ENCODE measurements at places on chromosomes 4 and X.

GRCh38 chr4:102219129-102219528 lies 126.2 kb downstream of the SLC39A8 start:
- ATAC-seq = no peak

DNA sequence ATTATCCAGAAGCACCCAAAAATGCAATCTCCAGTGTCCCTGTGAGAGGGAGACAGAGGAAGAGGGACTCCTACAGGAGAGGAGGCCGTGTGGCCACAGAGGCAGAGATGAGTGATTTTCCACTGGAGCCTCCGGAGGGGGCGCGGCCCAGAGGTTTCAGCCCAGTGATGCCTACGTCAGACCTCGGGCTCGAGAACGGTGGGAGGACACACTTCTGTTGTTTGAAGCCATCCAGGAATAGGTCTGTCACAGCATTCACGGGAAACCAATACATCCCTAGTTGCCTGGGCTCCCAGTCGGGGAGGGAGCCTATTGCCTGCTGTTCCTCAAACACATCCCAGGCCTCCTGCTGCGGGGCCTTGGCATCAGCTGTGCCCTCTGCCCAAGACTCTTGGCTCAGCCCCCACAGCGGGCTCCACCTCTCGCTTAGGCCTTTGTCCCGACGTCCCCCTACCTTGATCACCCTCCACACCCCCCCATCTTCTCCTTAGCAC lies 39.2 kb upstream of the HMX1 start:
- ATAC-seq = no peak

DNA sequence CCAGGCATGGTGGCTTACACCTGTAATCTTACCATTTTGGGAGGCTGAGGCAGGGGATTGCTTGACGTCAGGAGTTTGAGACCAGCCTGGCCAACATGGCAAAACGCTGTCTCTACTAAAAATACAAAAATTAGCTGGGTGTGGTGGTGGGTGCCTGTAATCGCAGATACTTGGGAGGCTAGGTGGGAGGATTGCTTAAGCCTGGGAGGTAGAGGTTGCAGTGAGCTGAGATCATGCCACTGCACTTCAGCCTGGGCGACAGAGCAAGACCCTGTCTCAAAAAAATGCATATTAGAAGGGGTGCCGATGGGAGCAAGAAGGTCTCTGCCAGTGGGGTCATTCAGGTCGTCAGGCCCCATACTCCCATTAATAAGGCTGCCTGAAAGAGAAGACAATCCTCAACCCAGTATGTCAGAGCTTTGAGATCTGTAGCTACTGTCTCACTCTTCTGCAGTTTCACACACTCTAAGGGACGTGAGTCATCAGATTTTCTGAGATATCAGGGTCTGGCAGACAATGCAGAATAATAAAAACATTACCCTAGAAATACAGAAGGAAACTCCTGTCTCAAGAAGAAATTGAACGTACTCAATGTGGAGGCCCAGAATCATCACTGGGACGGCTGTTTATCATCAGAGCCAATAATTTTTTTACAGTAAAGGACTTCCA lies 176.7 kb upstream of the FAT1 start:
- ATAC-seq = no peak

DNA sequence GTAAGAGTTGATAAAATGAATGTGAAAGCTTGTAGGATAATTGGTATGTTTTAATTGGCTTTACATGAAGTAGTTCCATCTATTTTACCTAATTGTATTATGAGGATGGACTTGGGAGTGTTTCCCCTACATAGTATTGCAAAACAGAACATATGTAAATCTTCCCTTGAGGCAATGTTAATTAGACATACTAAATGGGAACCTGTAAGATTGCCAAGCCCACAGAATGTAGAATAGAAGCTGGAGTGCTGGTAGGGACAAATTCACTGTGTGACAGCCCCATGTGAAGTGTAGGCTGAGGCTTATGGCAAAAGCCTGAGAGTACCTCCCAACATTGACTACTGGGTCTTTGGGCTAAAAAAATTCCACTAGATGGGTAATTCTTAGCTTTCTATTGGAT lies 615.0 kb upstream of the AMOT start:
- ATAC-seq = no peak

DNA sequence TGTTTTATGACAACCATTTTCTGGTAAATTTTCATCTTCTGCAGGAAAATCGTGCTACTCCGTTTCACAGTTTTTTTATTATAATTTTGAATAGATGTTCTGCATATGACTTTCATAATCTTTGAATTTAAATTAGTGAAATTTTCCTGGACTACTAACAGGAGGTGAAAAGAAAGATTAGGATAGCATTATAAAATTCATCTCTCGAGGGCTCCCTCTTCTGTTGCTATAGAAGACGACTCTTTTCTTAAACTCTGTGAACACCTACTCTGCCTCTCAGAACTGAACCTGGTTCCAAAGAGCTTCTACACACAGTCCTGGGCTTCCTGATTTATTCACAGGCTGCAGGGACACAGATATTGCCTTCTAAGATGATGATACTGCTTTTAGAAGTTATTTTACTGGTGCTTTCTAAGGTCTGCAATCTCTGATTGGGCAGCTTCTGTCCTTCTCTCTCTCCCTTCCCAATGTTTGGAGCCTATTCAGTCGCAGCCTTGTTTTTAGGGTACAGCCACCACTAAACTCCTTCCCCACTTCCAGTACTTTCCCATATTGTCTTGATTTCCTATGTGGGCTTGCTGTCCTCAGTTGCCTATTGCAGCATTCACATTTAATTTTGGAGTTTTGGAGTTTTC lies 10.1 kb upstream of the SAP30 start:
- no peak for ATAC-seq

- ATAC-seq = no peak
These were observed 41.1 kb downstream of the ADGRA3 start for GRCh38 chr4:22474636-22475310.

GRCh38 chr4:83170952-83171399 lies 56.4 kb upstream of the PLAC8 start:
- no peak for ATAC-seq

DNA sequence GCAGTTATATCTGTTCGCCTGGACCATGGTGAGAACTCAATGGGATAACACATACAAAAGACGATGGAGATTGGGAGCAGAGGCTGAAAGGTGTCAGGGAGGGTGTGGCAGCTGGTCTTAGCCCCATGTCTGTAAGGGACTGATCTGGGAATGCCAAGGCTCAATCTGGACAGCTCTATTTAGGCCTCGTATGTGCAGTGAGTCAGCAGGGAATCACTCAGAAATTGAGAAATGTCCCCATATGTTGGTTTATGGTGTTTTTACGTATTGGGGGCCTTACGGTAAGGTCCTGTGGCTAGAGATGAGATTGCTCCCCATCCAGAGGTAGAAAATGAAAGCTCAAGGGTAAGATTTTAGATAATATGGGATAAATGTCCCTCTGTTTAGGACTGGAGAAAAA lies 71.4 kb upstream of the TTC29 start:
- no peak for ATAC-seq

- ATAC-seq = no peak
These were observed 13.0 kb upstream of the SEPSECS start for GRCh38 chr4:25172961-25173915.

GRCh38 chrX:475926-476723 lies 89.4 kb upstream of the PPP2R3B start:
- no peak for ATAC-seq

DNA sequence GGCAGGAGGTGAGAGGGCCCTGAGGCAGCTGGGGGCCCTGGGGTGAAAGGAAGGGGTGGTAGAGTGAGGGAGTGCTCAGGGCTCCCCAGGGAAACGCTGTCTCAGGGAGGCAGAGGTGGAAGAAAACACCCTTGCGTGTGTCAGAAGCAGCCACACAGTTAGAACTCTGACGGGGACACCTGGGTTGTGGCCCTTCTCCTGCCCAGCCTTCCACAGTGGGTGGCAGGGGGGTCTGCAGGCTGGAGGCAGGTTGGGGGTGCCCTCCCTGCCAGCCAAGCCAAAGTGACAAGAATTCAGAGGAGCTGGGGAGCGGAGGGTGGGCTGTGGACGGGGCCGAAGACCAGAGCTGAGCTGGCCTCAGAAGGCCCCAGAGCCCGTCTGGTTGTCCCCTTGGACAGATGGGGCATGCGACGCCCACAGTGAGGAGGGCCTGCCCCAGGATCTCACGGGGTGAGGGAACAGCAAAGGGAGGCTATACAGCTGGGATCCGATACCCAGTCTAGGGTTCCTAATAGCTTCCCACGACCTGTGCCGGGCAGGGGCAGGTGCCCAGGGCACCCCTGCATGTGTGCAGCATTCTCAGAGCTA lies 105.2 kb upstream of the ADRA2C start:
- no peak for ATAC-seq

- ATAC-seq = no peak
These were observed 932 bp downstream of the GRIA2 start for GRCh38 chr4:157221426-157221894.

- ATAC-seq = no peak
These were observed 77.1 kb downstream of the ZFYVE28 start for GRCh38 chr4:2341261-2341841.

DNA sequence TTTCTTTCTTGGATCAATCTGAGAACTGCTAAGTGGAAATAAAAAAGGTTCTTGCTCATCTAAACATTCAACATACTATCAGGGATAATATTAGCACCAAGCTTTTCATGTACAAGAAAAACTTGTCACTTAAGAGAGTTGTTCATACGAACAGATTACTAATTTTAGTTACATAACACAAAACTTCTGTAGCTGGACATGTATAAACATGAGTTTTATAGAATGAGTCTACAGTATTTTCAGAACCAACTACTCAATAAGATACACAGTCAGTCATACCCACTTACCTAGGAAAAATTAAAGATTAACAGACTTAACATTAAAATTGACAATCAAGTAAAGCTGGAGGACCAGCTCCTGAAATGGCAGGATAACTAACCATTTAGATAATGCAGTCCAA lies 540.1 kb upstream of the FAM241A start:
- no peak for ATAC-seq

GRCh38 chr4:128029907-128030306 lies 31.2 kb upstream of the LARP1B start:
- no peak for ATAC-seq

- ATAC-seq = no peak
These were observed 19.4 kb downstream of the GAK start for GRCh38 chr4:912548-913279.

DNA sequence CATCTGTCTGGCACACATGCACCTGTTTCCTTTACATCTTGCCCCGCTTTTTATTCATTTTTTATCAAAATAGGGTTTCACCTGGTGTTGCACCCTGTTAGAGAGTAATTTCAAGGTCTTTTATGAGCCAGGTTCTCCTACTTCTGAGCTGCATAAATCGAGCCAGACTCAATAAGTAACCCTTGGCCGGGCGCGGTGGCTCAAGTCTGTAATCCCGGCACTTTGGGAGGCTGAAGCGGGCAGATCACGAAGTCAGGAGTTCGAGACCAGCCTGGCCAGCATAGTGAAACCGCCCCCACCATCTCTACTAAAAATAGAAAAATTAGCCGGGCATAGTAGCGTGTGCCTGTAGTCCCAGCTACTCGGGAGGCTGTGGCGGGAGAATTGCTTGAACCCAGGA lies 1.0 kb upstream of the PPP2R3B start:
- ATAC-seq = no peak

DNA sequence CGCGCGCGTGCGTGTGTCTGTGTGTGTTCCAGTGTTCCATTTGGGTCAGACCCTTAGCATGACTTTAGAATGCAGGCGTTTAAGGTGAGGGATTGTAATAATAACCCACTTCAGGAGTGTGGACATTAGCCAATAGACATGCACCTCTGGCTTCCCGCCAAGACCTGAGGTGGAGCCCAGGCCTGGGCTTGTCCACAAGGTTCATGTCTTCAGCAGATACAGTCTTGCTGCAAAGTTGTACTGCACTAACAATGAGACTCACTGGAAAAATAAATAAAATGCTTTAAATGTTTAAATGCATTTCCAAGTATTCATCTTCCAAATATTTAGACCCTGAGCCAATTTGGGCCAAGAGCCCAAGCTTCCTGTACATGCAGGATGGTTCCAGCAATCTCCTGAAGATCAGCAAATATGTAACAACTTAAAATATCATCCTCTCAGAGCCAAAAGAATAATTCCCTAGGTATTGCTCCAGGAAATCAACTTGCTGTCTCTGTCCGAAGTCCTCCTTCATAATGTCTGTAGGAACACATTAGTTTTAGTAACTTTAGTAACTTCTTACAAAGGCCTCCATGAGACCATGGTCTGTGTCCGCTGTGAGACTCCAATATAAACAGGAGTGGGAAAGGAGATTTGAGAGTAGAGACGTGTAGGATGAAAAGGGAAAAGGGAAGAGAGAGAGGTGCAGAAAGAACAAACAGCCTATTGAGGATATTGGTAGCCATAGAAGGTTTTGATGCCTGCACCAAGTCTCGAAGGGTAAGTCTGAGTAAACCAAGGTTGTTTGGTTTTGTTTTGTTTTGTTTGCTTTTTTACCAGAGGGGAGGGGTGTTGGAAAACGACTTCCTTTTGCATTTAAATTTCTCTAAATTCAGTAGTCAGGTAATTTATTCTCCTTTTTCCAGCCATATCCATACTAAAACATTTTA lies 98.5 kb upstream of the KLF3 start:
- ATAC-seq = no peak

Data from activated CD4-positive, CD25-positive, alpha-beta regulatory T cell treated with anti-CD3 and anti-CD28 coated beads, Interleukin-2, amount 50 U/mL, for 24 hours (primary cell).